Stimulated activated CD4-positive, alpha-beta T cell treated with anti-CD3 and anti-CD28 coated beads, Interleukin-4, amount 100 ng/mL, for 24 hours (primary cell): ENCODE measurements at places on chromosomes 12 and 14.

DNA sequence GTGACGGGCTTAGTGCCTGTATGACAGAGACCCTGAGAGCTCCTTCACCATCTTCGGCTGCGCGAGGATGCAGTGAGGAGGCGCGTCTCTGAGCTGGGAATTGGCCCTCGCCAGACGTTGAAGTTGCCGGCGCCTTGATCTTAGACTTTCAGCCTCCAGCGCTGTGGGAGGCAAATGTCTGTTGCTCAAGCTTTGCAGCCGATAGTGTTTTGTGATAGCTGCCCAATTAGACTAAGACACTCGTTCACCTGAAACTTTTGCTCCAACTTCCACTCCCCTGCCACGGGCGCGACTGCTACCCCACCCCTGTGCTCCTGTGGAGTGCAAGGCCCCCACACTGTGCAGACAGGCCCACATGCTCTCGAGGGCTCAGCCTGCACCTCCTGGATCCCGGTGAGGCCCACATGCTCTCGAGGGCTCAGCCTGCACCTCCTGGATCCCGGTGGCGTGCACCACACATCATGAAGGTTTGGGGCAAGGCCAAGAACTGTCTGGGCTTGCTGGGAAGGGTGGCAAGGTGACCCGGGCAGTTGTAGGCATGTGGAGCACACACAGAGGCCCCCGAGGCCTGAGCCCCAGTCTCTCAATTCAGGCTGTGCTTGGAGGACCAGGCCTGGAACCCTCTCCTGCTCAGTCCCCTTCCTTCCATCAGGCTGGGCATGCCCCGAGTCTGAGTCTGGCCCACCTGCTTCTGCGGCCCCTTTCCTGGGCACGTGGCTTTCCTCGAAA lies 324.6 kb downstream of the TMEM121 start:
- peak; percentile 2 for DNase-seq

DNA sequence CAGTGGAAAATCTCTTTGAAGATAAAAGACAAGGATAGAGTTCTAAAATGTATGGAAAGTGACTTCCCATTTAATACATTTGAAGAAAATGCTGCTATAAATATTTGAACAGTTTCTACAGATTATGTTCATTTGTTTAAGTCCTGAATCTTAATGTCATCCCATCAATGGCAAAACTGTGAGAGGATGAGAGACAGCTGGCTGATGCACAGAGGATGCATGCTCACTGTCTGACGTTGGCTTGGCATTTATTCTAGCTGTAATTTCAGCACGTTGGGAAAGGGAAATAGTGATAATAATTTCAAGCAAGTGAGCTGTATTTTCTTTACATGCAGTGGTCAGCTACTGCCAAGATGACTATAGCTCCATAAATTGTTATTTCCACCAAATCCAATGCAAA lies 40.5 kb downstream of the PPFIA2 start:
- no peak for DNase-seq

DNA sequence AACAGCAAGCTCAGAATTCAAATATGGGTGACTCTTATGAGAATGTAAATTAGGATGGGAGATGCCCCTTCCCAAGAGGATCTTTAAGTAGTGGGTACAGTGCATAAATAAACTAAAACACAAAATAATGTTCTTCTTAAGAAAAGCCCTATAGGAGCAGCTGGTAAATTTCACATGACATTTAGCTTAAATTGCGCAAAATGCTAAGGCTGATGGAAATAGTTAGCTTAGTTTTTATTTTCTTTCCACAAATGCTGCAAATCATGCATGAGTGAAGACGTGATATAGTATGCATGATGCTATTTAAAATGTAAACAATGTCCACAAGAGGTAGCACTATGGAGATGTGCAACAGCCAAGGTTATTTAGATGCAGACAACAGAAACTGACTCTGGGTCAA lies 328.1 kb downstream of the ATP23 start:
- no peak for DNase-seq

DNA sequence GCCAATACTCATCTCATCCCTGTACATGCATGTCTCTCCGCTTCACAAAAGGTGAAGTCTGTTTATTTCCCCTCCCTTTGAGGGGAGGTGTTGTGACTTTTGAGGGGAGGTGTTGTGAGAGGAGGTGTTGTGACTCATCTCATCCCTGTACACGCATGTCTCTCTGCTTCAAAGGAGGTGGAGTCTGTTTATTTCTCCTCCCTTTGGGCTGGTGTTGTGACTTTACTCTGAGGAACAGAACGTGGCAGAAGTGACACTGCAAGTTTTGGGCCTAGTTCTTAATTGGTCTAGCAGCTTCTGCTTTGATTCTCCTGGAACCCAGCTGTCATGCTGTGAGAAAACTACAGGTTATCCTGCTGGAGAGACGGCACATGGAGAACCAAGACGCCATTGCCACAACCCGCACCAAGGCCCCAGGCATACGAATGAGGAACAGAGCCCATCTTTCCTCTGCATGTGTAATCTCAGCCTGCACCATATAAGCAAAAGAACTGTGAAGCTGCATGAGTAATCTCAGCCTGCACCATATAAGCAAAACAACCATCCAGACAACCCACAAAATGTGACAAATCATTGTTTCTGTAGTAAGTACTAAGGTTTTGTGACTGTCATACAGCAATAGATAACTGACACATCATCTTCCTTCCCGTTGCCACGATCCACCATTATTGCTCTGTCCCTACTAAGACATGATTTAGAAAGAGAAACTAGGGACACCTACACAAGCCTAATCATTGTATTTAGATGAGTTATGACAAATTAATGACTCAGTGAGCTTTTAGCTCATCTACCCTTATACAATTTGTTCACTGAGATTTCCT lies 30.0 kb downstream of the GALNT4 start:
- peak; percentile 66 for DNase-seq

GRCh38 chr12:67025543-67026114 lies 243.5 kb upstream of the CAND1 start:
- peak; percentile 60 for DNase-seq

- DNase-seq = no peak
Observed at GRCh38 chr12:64007853-64008252, 163.4 kb downstream of the SRGAP1 start.

DNA sequence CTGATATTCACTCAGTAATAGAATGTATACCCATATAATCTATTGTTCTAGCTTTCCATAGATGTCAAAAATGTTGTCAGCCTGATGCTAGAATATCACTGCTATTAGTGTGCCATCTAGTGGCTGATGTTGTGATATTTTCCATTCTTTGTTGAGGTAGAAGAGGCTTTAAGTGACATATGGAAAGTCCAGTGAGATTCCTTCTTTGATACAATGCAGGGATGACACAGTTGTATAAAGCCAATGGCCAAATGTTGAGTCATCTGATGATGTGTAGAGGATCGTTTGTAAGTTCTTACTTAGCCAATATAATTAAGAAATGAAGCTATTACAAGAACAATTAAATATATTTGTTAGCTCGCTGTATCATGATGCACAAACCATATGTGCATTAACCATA lies 58.1 kb upstream of the PCED1B start:
- peak; percentile 34 for DNase-seq
